ENCODE measurements at places on chromosomes 16 and 17. TPM values are rescaled to one million over a fixed set of nuclear protein-coding genes. Genes with fewer than 3 reads are reported as not detected.

Gene CDRT15L2
- total RNA-seq = not detected

Gene VTN
- 6.6 TPM for total RNA-seq

Gene ABCA6
- 35.9 TPM for total RNA-seq

Gene NAGLU
- total RNA-seq = 46.4 TPM

Gene MAP2K6
- total RNA-seq = 4.4 TPM

Gene PERCC1
- total RNA-seq = not detected

Gene ITGAL
- total RNA-seq = 1.3 TPM

Gene TACO1
- total RNA-seq = 10.5 TPM

Gene MFAP4
- total RNA-seq = 35.3 TPM

Gene BMERB1
- total RNA-seq = 22.3 TPM

Gene PRSS27
- total RNA-seq = not detected

Gene TPSAB1
- total RNA-seq = 23.6 TPM

Gene ARSG
- total RNA-seq = 0.52 TPM

Gene LPO
- total RNA-seq = not detected

Gene LRRC37A
- total RNA-seq = 0.99 TPM

Gene VAMP2
- 16.3 TPM for total RNA-seq

Gene SPATA32
- total RNA-seq = not detected

Gene TMEM92
- total RNA-seq = not detected

Gene ALOX15B
- not detected for total RNA-seq

Gene CCL23
- total RNA-seq = 2.6 TPM

Gene PPP1R27
- not detected for total RNA-seq

Gene PLCG2
- total RNA-seq = 9.6 TPM

Gene ENKD1
- 68.0 TPM for total RNA-seq

Gene KRT17
- 5.9 TPM for total RNA-seq

All from body of pancreas (tissue), 4 donors.